Osteocyte (in vitro differentiated cells): ENCODE measurements at places on chromosomes 4 and X. TPM values are rescaled to one million over a fixed set of nuclear protein-coding genes. Genes with fewer than 3 reads are reported as not detected.

GRCh38 chrX:153381684-153382532, 19.2 kb downstream of the PNMA6E start:
- H3K4me1 ChIP-seq, result no peaks in the 10 kb centered on the region
- no peaks in the 10 kb centered on the region for H3K27me3 ChIP-seq
- no peak overlapping the region for H3K27ac ChIP-seq
- no peaks in the 10 kb centered on the region for H3K36me3 ChIP-seq

GRCh38 chr4:67087897-67088296, 457.4 kb downstream of the CENPC start:
- H3K36me3 ChIP-seq, result no peaks in the 10 kb centered on the region
- DNase-seq, result no peak
- peaks cover 9% of the 10 kb centered on the region for H3K4me1 ChIP-seq

DNA sequence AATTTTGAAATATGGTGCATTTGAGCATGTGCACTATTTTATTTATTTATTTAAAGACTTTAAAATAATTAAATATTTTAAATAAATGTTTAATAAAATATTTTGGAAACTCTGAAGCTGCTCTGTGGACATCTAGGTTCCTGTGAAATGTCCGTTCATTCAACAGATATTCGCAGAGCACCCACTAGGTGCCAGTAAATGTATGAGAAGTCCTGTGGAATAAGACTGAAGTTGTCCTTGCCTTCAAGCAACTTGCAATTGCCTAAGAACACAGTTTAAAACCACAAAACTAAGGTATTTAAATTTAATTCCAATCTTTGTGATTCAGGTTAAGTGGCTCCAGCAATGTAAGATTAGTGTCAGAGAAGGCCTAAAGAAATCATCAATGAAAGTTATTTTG, 306.7 kb downstream of the GBA3 start:
- H3K27ac ChIP-seq, result no peak overlapping the region
- DNase-seq, result no peak
- H3K36me3 ChIP-seq, result no peaks in the 10 kb centered on the region
- no peaks in the 10 kb centered on the region for H3K4me1 ChIP-seq

DNA sequence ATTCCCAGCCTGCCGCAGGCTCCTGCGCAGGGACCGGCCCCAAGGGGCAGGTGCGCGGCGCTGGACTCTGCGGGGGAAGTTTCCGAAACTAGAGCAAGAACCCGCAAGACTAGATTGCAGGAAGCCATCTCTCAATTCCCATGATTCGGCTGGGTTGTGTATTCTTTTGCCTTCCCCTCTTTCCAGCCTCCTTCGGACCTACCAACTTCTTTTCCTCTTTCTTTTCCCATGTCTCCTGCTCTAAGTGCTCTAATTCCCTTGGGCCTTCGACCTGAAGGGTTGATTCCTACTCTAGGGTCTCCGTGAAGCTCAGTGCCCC, 645 bp upstream of the OPHN1 start:
- H3K27me3 ChIP-seq, result no peaks in the 10 kb centered on the region
- H3K36me3 ChIP-seq, result no peaks in the 10 kb centered on the region
- peak overlapping the region; percentile 95 for H3K27ac ChIP-seq
- peak overlapping the region; percentile 88 for H3K4me3 ChIP-seq
- peaks cover 16% of the 10 kb centered on the region for H3K4me1 ChIP-seq

GRCh38 chr4:177182166-177182565, 127.5 kb upstream of the NEIL3 start:
- peaks cover 9% of the 10 kb centered on the region for H3K27me3 ChIP-seq
- H3K27ac ChIP-seq, result no peak overlapping the region
- no peak for DNase-seq
- H3K4me1 ChIP-seq, result peaks cover 10% of the 10 kb centered on the region
- no peaks in the 10 kb centered on the region for H3K36me3 ChIP-seq

DNA sequence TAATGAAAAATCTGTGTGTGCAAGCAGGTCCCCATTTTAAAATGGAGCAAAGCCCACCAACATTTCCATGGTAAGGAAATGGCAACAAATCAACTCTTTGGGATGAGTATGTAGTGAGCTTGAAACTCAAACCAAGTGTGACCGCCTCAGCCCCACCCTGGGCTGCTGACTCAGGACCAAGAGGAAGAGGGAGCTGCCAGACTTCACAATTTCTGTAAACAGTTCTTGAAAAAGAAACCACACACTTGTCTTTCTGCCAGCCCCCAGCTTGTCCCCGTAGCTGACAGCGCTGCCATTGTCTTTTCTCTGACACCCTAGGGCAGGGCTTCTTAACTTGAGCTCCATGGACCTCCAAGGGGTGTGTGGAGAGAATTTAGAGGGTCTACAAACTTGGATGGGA, 10.3 kb downstream of the RTL5 start:
- no peak for DNase-seq
- peaks cover 50% of the 10 kb centered on the region for H3K4me1 ChIP-seq
- H3K4me3 ChIP-seq, result no peak overlapping the region
- H3K36me3 ChIP-seq, result no peaks in the 10 kb centered on the region
- peak overlapping the region; percentile 66 for H3K27ac ChIP-seq
- no peaks in the 10 kb centered on the region for H3K27me3 ChIP-seq

Gene TMPRSS11A
- total RNA-seq, result not detected in 2 replicates

DNA sequence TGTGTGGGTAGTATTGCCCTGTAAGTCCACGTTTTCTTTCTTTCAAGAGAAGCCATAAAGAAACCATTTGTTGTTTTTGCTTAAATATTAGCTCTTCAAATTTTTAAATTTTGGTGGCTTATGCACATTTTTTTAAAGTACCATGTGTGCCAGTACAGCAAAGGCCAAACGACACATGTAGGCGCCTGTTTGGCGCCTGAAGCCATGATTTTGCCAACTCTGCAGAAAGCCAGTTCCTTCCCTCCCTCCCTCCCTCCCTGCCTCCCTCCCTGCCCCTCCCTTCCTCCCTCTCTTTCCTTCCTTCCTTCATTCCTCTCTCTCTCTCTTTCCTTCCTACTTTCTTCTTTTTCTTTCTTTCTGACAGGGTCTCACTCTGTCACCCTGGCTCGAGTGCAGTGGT, 65.9 kb upstream of the LIMCH1 start:
- peaks cover 10% of the 10 kb centered on the region for H3K27me3 ChIP-seq
- H3K36me3 ChIP-seq, result no peaks in the 10 kb centered on the region
- H3K27ac ChIP-seq, result no peak overlapping the region

GRCh38 chr4:74640111-74640903, 154.0 kb downstream of the BTC start:
- H3K4me3 ChIP-seq, result no peak overlapping the region
- DNase-seq, result no peak
- H3K4me1 ChIP-seq, result peaks cover 22% of the 10 kb centered on the region
- peaks cover 1% of the 10 kb centered on the region for H3K36me3 ChIP-seq
- H3K27ac ChIP-seq, result peak overlapping the region; percentile 50

DNA sequence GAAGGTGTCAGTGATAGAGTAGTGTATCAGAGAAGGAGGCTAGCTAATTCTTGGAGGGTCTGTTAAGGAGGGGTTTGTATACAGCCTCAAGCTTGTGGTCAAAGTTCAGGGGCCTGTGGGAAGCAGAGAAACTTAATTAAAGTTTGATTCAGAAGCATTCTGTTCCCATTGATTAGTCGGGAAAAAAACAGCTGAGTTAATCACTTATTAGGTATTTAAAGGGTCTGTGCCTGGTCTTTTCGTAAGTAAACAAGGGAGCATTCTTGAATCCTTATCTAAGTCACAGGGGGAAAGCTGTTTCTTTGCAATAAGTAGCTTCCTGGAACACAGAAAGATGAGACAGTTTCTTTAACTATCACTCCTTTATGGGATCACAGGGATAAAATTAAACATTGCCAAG, 492.1 kb downstream of the PCDH10 start:
- no peak overlapping the region for H3K4me3 ChIP-seq
- H3K4me1 ChIP-seq, result no peaks in the 10 kb centered on the region
- no peaks in the 10 kb centered on the region for H3K36me3 ChIP-seq
- H3K27ac ChIP-seq, result no peak overlapping the region

Gene PRICKLE3
- 7.7 and 8.5 TPM in 2 replicates for total RNA-seq

Gene UGT2A1
- total RNA-seq, result not detected in 2 replicates

DNA sequence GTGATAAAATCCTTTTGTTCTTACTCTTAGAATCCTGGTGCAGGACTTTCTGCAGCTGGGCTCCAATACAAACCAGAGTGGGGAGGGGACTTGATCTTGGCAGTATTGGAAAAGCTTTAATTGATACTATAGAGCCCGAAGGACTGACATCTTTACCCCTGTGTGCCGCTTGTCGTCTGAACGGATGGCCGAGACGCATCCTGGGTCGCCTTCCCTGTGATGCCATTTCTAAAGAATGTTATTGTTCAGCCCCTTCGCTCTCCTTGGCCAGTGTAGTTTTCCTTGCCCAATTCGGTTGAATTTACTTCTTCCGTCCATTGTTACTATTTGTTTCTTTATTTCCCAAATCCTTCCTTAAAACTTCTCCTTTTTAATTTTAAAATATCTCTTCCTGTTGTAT, 80.9 kb downstream of the CLDN34 start:
- H3K36me3 ChIP-seq, result no peaks in the 10 kb centered on the region
- no peaks in the 10 kb centered on the region for H3K27me3 ChIP-seq
- H3K4me1 ChIP-seq, result peaks cover 58% of the 10 kb centered on the region
- DNase-seq, result no peak
- peak overlapping the region; percentile 0 for H3K4me3 ChIP-seq

Gene MAN2B2
- total RNA-seq, result 39.1 and 45.1 TPM in 2 replicates

Gene ADH7
- total RNA-seq, result not detected in 2 replicates

Gene DTHD1
- total RNA-seq, result not detected in 2 replicates

Gene PNMA5
- not detected in 2 replicates for total RNA-seq

DNA sequence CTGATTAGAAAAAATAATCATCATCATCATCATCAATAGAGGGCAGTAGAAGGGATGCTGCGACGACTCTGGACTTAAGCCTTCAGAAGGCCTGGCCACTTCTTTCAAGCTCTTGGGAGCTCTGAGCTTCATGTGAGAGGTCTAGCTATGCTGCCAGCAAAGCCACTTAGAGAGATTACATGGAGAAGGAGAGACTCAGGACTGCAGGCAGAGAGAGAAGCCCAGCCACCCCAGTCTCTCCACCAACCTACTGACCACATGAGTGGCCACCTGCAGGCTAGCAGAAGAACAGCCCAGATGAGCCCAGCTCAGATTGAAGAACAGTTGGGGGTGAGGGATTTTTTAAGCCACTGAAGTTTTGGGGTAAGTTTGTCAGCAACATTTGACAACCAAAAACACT, 17.1 kb upstream of the TMEM150C start:
- no peaks in the 10 kb centered on the region for H3K4me1 ChIP-seq
- H3K36me3 ChIP-seq, result no peaks in the 10 kb centered on the region
- H3K27ac ChIP-seq, result no peak overlapping the region
- peaks cover 9% of the 10 kb centered on the region for H3K27me3 ChIP-seq
- no peak overlapping the region for H3K4me3 ChIP-seq

Gene MAGEB1
- not detected in 2 replicates for total RNA-seq

- no peaks in the 10 kb centered on the region for H3K36me3 ChIP-seq
- H3K27ac ChIP-seq, result no peak overlapping the region
- H3K4me3 ChIP-seq, result no peak overlapping the region
- no peak for DNase-seq
- H3K27me3 ChIP-seq, result no peaks in the 10 kb centered on the region
Measured at GRCh38 chrX:45437186-45437585, 236.5 kb upstream of the DIPK2B start.

DNA sequence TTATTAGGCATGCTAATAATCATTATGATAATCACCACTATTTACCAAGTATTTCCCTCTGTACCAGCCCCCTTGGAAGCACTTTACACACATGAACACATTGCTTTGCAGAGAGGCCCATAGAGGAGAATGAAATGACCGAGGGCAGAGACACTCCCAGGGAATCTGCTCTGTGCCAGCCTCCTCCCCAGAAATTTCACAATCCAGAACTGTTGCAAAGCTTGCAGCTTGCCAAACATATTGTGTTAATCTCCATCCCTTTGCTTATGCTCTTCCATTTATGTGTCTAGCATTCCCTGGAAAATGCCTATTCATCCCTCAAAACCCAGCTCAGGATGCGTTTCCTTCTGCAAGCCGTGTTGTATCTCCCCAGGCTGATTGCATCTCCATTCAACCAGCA, 37.8 kb downstream of the CYTL1 start:
- H3K27me3 ChIP-seq, result peaks cover 21% of the 10 kb centered on the region
- no peaks in the 10 kb centered on the region for H3K4me1 ChIP-seq
- H3K27ac ChIP-seq, result no peak overlapping the region
- no peaks in the 10 kb centered on the region for H3K36me3 ChIP-seq
- DNase-seq, result no peak

Gene COPS4
- 33.8 and 38.5 TPM in 2 replicates for total RNA-seq

GRCh38 chrX:74178536-74178935, 125.4 kb upstream of the ZCCHC13 start:
- no peaks in the 10 kb centered on the region for H3K4me1 ChIP-seq
- no peaks in the 10 kb centered on the region for H3K27me3 ChIP-seq
- no peaks in the 10 kb centered on the region for H3K36me3 ChIP-seq
- no peak overlapping the region for H3K27ac ChIP-seq

DNA sequence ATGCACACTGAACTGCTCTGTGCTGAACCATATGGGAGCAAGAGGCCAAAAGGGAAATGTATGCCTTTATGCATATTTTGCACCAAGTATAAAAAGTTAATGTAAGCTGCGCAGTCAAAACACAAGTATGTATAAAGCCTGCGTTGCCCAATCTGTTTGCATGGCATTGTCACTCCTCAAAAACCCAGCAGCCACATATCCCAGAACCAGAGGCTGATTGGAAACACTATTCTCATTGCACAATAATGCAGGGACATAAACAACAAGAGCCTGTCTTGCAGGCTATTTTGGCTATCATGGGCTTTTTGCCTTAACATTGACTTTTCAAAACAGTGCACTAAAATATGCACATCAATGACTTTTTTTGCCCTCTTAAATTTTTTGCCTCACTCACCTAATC, 5.1 kb upstream of the ASB9 start:
- H3K27ac ChIP-seq, result no peak overlapping the region
- DNase-seq, result no peak
- no peak overlapping the region for H3K4me3 ChIP-seq
- no peaks in the 10 kb centered on the region for H3K36me3 ChIP-seq
- peaks cover 1% of the 10 kb centered on the region for H3K4me1 ChIP-seq
- H3K27me3 ChIP-seq, result peaks cover under 1% of the 10 kb centered on the region

GRCh38 chr4:122733787-122734120, 1.2 kb downstream of the BBS12 start:
- H3K4me3 ChIP-seq, result peak overlapping the region; percentile 98
- peaks cover 7% of the 10 kb centered on the region for H3K36me3 ChIP-seq

Gene STARD8
- 1.4 and 1.7 TPM in 2 replicates for total RNA-seq

DNA sequence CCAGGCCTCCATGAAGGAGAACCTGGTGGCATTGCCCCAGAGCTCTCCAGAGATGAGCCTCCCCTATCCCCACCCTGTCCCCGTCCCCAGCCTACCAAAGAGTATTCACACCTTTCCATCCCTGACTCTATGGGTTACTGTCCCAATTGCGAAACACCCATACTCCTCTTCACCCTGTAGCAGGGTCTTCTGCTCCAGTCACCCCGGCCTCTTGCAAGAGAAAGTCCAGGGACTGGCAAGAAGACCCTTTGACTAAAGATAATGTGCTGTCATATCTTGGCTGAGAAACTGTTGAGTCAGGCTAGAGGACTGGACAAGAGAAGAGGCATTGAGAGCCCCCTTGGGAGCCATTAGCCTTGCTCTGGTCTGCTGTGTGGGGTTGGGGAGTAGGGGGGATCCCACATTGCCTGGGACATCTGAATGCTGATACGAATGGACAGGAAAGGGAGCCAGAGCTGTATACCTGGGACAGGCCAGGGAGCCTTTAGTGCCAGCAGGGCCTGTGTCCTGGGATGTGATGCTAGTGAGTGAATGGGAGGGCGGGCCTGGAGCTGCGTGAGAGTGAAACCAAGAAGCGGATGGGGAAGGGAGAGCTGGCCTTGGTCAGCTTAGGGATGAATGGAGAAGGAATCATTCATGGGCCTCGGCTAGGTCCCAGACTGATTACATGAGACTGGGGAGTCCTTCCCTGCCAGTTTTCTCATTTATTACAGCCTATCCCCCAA, 27.1 kb downstream of the NALF2 start:
- no peaks in the 10 kb centered on the region for H3K36me3 ChIP-seq
- H3K4me3 ChIP-seq, result no peak overlapping the region
- no peaks in the 10 kb centered on the region for H3K4me1 ChIP-seq

Gene GUF1
- total RNA-seq, result 18.5 and 20.7 TPM in 2 replicates
